ENCODE measurements at places on chromosomes 13 and 19. TPM values are rescaled to one million over a fixed set of nuclear protein-coding genes. Genes with fewer than 3 reads are reported as not detected.
A peak's percentile ranks its signal among the peaks of the same experiment; 100 is the strongest.

DNA sequence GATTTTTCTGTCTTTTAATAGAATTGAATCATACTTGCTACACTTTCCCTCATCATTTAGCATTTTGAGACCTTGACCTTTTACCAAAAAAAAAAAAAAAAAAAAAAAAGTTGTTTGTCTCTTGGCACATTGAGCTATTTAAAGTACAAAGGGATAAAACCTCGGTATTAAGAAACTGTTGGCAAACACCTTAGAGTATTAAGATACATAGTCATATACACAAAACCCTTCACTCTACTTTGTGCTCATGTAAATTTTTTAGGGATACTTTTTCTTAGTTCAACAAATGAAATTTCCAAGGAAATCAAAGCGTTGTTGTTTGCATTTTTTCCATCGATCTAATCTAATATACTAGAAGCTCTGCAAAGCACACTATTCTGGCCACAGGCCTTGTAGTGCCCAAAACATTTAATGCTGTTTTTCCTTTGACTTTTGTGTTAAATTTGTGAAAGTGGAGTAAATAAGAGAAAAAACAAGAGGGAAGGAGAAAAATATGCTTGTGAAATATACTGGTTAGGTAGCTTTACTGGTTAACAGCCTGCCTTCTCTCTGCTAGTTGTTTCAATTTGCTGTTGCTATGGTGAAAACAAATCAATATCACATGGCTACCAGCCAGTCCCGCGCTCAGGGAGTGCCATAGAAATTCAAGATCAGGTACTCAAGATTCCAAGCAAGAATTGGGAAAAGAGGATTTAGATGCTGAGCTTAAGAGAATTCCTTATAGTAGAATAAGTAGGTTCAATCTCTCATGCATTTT lies 2.6 kb downstream of the MBNL2 start:
- peak; percentile 66 for DNase-seq

DNA sequence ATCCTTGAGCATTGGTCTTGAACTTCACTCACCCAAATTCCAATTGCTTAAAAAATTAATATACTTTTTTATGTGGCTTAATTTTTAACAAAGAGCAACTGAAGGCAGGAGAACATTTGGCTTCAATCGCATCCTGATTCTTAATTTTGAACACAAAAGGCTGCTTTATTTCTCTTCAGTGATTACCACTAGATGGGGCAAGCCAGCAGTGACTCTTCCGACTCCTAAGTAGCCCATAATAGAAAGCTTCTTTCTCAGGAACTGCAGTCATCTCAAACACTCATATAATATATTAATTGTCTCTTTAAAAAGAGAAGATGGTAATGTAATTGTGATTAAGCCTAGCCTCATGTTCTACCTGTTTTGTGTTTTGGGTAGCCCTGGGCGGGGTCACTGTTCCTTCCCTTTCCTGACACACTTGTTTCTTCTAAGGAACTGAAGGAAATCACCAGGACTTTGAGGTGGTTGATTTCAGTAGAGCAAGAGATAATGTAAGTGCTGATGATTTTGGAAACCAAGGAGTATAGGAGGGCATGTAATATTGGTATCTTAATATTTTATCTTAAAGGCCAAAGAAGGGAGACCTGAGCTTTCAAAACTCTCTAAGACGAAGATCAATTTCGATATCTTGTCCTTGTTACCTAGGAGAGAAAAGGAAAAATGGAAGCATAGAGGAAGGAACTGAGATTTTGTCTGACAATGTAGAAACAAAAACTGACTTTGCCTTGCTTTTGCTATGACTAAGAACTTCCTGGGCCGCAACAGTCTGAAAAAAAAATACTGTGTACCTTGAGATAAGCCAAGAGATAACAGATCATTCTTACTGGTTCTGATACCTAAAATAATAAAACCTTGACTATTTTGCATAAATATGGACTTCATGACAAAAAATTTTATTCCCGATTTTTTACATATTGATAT lies 73.1 kb downstream of the TNFSF13B start:
- DNase-seq: peak; percentile 15

DNA sequence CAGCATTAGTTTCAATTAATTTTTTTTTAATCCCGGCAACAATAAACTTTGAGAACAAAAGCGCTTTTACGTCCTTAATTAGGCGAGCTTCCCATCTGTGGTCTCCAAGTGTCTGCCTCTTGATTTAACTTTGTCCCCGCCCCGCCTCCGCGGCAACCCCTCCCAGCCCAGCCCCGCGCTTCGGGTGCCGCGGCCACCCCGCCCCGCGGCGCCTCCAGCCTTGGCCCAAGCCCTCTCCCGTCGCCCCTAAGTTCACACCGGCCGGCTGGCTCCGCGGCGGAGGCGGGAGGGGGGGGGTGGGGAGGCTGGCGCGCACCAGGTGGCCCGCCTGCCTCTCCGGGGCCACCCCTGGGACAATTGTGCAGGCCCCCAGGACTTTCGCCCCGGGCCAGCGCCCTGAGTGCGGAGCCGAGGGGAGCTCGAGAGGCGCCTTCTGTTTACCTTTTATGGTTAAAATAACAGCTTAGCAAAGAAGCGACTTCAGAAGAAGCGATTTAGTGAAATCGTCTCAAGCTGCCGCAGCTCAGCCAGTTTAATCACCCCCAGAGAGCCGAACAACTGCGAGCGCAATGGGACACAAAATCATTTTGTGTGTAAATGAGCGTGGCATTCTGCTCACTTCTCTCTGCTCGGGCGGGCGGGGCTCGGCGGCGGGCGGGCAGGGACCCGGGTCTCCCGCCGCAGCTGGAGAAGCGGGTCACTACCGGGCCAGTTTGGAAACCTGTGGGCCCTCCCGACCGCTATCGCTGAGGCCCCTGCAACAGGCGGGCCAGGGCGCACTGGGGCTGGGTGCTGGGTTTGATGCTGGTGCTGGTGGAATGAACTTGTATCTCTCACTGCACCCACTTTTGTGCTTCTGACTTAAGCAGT lies 1.4 kb downstream of the KCTD15 start:
- DNase-seq: no peak

Gene CDC42EP5
- total RNA-seq: 0.83 TPM

Gene ZNF492
- total RNA-seq: not detected
